ENCODE measurements at places on chromosomes 5 and 9.

DNA sequence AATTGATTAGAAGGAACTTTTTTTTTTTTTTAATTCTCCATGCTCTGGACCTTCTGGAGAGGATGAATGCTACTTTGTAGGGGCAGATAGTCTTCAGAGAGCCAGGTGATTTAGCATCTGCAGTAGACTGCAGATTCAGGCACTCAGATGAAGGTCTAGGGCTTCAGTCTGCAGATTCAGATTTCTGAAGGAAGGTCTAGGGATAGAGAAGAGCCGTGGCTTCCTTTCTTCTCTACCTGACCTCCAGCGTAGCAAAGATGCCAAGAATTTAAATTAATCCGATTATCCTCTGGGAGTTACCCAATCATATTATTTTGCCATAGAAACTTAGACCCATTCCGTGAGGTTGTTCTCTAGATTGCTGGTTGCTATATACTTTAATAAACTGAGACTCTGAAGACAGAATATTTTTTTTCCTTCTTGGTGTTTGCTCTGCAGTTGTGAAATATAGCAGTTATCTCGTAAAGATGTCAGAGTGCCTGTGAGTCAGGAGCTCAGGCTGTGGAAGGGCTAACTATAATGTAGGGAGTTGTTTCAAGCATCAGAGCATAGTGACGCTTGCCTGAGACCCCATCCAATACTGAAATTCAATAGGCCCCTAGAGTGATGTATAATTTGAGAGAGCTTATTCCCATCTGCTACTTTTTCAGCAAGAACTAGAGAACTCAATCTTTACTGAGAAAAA, 132.7 kb upstream of the SLC12A2 start:
- DNase-seq, result no peak

DNA sequence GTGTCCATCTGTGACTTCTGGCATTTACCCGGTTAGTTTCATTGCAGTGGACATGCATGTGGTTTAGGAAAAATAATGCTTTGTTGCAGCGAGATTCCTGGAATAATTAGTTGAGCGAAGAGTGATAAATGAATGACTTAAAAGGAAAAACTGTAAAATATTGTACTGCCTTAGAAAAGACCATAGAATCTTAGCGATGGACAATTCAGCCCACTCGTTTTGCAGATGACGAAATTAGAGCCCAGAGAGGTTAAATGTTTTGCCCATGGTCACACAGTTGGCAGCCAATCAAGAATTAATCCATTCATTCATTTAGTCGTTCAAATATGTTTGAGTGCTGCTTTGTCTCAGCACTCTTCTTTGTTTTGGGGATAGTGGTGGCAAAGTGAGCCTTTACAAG, 107.9 kb downstream of the ARHGAP26 start:
- DNase-seq, result no peak

GRCh38 chr9:125931211-125931610, 184.0 kb downstream of the PBX3 start:
- DNase-seq, result no peak

DNA sequence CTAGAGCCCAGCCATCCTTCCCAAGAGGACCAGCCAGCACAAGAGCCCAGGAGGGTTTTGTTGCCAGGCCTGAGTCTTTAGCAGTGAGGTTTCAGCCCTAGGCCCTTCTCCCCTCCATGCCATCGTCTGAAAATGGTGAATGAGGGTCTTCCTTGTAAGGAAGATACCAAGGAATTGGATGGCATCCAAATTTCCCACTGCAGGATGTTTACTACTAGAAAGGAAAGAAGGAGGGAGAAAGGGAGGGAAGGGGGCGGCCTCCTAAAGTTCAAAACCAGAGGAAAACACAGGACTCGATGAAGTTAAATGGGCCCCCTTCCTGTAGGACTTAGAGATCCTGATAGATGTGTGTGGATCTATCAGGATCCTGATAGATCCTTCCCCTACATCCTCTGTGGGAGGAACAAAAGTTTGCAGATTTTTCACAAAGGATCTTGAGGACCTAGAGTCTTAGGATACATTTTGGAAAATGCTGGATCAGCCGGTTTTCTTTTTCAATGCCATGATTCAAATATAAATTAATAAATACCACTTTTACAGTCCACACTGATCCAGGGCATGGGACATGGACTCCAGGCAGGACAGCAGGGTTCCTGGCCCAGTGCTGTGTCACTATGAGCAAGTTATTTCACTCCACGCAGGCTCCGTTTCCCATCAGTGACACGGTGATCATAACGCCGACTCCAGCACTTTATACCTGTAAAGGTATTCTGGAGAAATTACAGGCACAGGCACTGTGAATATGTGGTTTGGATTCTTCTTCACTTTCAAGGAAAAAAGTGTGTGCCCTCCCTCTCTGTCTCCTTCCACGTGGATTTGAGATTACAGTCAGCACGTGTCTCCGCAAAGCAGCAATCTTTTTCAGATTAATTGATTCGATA, 40.9 kb downstream of the C5orf15 start:
- DNase-seq, result peak; percentile 17

- no peak for DNase-seq
These were observed 41.7 kb downstream of the SEMA6A start for GRCh38 chr5:116532762-116533525.

DNA sequence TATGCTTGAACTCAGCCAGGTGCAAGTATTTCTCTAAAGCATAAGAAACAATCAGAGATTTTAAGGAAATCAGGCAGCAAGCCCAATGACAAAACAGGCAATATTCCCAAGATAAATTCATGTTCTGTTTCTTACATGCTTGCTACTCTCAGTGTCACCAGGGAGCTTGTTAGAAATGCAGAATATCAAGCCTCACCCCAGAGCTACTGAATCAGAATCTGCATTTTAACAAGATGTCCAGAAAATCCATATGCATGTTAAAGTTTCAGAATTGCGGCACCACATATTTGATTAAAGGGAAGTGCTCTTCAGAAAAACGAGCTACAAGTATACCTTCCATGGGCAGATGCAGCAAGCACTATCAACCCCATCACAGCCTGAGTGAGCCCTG, 54.4 kb downstream of the MFAP3 start:
- DNase-seq, result no peak

DNA sequence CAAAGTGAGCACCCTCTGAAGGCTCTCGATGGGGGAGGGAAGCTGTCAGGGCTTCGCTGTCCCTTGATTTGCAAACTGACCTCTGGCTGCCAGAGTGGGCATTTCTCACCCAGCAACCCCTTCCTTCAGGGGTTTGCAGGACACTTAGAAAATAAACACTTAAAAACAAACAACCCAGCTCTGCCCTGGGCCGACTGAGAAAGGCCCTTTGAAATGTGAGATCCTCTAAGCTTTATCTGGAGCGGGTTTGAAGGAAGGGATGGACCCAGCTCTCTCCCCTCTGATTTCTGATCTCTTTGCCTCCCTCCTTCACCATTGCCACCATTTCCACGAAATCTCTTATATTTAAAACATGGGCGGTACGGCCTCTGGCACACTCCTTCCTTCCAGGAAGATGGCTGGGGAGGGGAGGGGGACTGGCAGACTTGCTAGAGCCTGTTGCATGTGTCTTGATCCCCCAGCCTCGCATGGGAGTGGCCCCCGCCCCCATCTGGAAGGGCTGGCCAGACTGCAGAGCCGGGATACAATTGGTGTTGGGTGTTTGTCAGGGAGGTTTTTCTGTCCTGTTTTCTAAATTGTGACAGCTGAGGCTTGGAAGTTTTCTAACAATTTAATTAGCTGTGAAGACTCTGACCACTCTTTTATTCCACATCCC, 20.2 kb downstream of the OLFM1 start:
- no peak for DNase-seq

- DNase-seq, result no peak
These were observed 45.4 kb downstream of the SPATA31C2 start for GRCh38 chr9:88092797-88093331.

- DNase-seq, result no peak
These were observed 395.4 kb upstream of the WWC1 start for GRCh38 chr5:167895899-167896659.

- DNase-seq, result no peak
These were observed 2.2 kb downstream of the RAD1 start for GRCh38 chr5:34913072-34913471.

DNA sequence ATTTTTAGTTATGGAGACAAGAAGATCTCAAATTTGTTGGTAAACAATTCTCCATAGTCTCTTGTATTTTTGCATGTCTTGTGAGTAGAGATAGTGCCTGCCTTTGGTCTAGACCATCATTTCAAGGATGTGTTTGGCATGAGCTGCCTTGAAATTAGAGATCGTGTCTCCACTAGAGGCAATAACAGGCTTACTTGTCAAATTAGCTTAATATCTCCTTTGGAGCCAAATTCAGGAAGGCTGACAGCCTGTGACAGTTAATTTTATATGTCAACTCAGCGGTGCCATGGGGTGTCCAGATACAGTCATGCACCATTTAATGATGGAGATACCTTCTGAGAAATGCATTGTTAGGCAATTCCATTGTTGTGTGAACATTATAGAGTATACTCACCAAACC, 24.8 kb upstream of the PRDM9 start:
- no peak for DNase-seq

GRCh38 chr9:106075960-106076327, 381.6 kb downstream of the TMEM38B start:
- peak; percentile 50 for DNase-seq

DNA sequence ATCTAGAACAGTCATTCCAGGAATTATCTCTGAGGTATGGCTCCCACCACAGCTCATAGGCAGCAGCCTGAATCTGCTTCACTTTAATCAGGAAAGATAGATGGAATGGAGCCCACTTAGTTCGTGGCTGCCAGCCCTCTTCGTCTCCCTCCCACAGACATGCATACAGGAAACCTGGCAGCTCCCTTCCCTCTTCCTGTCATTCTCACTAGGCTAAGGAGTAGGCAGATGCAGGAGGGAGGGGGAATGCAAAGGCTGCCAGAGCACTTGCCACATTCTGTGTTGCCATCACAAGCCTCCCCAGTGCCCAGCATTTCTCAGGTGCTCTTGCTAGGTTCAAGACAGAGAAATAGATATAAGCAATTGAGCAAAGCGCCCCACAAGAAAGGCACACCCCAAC, 378.9 kb downstream of the ELAVL2 start:
- no peak for DNase-seq

DNA sequence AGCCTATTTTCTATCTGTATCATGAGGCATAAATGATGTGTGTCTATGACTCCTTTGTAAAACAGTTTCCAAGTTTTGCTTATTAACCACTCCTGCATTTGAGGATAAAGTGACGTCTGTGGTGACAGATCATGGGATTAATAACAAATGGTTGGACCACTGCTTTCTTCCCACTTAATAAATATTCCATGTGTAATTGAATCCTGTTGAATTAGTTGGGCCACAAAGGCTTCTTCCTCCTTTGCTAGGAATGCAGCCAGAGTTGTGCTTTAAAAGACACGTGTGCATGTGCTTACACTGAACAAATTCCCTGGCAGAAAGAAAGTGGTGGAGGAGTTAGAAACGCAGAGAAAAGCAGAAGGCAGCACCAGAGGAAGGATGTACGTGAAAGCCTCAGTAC, 150.2 kb downstream of the ACTBL2 start:
- peak; percentile 67 for DNase-seq

- no peak for DNase-seq
These were observed 541.1 kb downstream of the NR2F1-AS1 start for GRCh38 chr5:93039888-93040287.

GRCh38 chr5:116600876-116601275, 26.3 kb upstream of the SEMA6A start:
- DNase-seq, result no peak

DNA sequence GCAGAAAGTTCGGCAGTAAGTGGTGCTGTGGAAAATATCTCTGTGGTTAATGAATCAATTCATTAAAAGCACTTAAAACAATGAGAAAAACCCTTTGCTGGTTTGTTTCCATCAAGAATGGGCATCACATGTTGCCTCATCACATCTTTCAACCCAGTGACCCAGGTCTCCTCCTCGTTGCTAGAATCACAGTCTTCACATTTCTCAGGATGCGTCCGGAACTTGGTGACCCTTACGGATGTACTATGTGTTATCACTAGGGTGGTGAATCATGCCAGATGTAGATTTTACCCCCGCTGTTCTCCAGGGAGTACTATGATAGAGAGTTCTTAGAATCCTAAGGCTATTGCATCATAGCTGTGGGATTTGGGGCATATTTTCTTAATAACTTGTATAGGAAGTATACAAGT, 217.9 kb upstream of the KLF4 start:
- peak; percentile 99 for DNase-seq

DNA sequence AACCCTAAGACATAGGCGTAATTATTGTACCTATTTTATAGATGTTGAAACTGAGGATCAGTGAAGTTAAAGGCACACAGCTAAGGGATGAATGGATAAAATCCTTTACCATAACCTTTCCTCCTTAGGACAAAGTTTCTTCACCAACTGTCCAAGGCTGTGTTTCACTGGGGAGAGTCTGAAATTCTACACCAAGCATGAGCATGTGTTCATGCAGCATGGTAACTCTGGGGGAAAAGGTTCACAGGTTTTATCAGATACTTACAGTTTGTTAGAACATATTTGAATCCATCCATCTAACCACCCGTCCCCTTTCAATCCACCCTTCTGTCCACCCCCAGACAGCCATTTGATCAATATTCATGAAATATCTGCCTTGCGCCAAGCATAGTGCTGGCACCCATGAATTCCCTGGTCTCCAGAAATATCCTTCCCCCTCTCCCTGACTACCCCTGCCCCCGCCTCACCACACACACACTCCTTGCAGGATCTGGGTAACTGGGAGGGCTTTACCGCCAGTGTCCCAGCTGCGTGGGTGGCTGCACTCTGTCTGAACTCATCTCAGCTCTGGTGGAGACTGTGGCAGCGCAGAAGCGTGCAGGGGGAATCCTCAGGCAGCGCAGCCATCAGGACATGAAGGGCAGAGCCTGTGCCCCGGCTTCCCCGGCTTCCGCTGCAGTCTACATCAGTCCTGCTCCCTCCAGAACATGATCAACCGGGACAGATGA, 6.3 kb upstream of the KCNIP1 start:
- no peak for DNase-seq

DNA sequence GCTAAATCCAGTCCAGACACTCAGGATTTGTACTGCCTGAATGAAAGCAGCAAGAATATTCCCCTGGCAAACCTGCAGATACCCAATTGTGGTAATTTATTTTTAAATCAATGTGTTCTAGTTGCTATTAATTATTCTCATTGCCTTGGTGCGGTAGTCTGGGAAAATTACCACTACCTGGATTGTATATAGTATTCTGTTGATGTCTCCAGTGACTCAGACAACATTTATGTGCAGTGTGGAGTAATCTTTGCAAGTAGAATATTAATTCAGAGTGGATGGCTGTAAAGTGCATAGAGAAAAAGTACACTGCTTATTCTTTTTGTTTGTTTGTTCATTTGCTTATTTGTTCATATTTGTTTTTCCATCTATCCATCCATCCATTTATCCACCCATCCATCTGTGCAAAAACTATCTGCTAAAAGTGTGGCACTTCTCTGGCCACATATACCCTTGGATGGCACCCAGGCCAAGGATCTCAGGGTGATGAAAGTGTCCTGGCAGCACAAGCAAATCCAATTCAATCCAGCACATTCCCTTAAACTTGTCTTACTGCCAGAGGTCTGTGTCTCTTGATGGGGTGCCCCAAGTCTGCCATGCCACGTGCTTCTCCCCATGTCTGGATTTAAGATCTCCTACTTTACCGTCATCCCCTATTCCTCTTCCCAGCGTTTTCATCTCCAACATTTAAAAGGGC, 41.3 kb downstream of the NTRK2 start:
- no peak for DNase-seq

- no peak for DNase-seq
These were observed 43.7 kb upstream of the ITGA1 start for GRCh38 chr5:52743970-52744369.

GRCh38 chr9:123326662-123327093, 29.3 kb upstream of the CRB2 start:
- DNase-seq, result no peak
